Left renal pelvis (tissue), 4 donors: ENCODE measurements at places on chromosomes 16 and 17.

- DNase-seq, result no peak
Measured at GRCh38 chr17:38544175-38544838, 61.4 kb downstream of the SRCIN1 start.

DNA sequence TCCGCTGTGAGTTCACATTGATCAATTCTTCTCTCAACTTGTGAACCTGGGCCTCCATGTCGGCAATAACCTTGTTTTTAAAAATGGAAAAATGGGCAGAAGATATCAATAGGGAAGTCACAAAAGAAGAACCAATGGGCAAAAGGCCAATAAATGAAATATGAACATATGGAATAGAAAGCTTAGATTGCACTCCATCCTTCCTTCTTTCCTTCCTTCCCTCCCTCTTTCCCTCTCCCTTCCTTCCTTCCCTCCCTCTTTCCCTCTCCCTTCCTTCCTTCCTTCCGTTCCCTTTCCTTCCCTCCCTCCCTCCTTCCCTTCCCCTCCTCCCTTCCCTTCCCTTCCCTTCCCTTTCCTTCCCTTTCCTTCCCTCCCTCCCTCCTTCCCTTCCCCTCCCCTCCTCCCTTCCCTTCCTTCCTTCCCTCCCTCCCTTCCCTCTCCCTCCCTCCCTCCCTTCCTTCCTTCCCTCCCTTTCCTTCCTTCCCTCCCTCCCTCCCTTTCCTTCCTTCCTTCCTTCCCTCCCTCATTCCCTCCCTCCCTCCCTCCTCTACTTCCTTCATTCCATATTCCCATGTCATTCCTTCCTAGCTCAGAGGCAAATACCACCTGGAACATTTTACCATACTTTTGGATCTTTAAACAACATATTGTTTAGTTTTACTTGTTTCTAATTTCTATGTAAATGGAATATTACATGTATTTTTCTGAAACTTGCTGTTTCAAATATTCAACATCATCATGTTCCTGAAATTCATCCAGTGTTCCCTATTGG lies 290.7 kb upstream of the AXIN2 start:
- DNase-seq, result no peak

DNA sequence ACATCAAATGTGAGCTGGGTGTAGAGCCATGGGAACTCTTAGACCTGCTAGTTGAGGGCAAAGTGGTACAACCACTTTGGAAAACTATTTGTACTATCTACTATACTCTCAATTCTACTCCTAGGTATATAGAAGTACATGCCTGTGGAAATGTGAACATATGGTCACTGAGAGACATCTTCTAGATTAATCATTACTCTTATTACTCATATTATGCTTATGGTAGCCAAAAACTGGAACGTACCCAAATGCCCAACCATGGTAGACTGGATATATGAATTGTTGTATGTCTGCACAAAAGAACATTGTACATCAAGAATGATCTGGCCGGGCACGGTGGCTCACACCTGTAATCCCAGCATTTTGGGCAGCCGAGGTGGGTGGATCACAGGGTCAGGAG lies 2.7 kb downstream of the WDR45B start:
- DNase-seq, result no peak

DNA sequence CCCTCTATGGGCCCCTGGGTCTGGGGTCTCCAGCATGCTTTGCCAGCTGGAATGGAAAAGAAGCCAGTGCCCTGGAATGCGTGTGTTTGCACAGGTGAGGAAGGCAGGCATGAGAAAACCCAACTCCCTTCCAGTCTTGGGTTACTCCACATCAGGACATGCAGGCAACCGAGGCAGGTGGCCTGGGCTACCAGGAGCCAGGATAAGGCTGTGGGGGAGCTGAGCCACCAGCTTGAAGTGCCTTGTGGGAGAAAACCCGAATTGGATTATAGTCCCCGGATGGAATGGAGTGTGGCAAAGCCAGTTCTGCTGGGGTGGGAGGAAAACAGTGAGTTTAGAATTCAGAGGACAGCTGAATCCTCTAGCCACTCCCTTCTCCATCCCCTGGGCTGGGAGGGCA lies 7.2 kb downstream of the SRCIN1 start:
- no peak for DNase-seq

- no peak for DNase-seq
Measured at GRCh38 chr16:86965840-86966550, 351.2 kb downstream of the C16orf95 start.

GRCh38 chr17:19897903-19898302 lies 30.2 kb upstream of the ULK2 start:
- DNase-seq, result no peak

DNA sequence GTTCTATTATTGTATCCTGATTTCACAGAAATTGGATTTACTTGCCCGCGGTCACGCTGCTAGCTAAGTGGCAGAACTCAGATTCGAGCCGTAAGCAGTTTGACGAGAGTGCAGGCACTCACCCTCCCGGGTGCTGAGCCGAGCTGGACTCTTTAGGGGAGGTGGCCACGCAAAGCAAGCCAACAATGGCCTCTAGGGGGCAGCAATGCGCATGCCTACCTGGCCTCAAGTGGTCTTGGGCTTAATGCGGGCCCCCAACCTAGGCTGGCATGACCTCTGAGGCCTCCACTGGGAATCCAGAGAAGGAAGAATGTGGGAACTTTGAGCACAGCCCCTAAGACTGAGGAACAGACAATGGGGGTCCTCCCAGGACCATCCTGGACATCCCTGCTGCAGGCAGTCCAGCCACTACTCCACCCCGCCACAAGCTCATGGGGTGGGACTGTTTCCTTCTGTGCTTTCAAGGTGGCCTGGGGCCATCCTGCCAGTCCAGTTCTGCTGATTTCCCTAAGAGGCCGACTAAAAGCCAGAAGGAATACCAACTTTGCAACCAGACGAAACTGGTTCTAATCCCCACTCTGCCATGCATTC lies 276.5 kb downstream of the XYLT1 start:
- no peak for DNase-seq

DNA sequence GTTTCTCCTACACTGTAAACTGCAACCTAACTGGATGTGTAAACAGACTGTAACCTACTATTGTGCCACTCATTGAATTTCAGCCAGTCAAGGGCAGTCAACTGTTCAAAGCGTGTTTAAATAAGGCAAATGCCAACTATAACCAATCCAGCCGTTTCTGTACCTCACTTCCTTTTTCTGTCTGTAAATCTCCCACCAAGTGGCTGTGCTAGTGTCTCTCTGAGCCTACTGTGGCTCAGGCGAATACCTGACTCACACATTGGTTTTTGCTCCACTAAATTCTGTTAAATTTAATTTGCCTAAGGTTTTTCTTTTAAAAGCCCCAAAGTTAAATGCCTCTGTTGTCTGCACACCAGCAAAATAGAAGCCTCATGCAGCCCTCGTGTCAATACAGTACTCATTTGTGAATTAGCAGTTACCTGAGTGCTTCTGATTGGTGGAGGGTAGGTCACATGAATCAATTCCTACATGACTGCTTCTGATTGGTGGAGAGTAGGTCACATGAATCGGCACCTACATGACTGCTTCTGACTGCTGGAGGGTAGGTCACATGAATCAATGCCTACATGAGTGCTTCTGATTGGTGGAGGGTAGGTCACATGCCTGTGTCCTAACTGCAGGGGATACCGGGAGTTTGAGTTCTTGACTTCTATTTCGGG lies 31.1 kb upstream of the CCR7 start:
- no peak for DNase-seq

GRCh38 chr16:11063448-11064201 lies 119.3 kb downstream of the CLEC16A start:
- DNase-seq, result no peak

GRCh38 chr17:39665642-39666224 lies 584 bp downstream of the TCAP start:
- no peak for DNase-seq
